CD4-positive, alpha-beta T cell treated with Interleukin-17A for 1 hour (primary cell): ENCODE measurements at places on chromosomes 12 and 14.

- no peak for DNase-seq
Observed at GRCh38 chr12:49541140-49541861, 2.5 kb downstream of the KCNH3 start.

GRCh38 chr12:29160230-29160629 lies 11.2 kb downstream of the FAR2 start:
- DNase-seq: peak; percentile 36

DNA sequence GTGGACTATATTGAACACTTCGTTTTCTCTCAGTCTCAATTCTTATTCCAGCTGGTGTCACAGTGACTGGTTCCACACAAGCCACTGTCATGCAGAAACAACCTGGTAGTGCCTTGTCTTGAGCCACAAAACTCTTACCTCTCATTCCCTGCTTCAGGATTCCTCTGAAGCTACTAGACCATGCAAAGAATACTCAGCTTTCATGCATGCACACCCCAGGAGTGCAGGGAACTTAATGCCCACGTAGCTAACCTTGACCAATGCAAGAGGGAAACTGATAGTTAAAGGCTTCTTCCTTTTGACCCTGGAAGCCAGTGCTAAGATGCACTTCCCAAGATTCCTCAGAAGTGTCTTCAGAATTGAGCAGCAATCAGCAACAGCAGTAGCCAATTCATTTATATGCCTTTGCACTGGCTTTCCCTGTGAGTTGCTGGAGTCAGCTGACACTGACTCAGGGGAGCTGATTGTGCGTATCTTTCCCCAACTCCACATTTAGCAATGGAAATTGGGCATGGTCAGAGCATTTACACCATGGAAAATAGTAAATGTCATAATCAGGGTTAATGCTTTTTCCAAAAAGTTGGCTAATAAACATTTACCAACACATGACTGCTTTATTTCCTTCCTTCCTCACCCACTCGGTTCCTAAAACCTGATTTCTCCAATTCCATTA lies 113.6 kb upstream of the SLC35F4 start:
- DNase-seq: no peak

- DNase-seq: no peak
Observed at GRCh38 chr12:111233786-111234185, 135.1 kb downstream of the PHETA1 start.

DNA sequence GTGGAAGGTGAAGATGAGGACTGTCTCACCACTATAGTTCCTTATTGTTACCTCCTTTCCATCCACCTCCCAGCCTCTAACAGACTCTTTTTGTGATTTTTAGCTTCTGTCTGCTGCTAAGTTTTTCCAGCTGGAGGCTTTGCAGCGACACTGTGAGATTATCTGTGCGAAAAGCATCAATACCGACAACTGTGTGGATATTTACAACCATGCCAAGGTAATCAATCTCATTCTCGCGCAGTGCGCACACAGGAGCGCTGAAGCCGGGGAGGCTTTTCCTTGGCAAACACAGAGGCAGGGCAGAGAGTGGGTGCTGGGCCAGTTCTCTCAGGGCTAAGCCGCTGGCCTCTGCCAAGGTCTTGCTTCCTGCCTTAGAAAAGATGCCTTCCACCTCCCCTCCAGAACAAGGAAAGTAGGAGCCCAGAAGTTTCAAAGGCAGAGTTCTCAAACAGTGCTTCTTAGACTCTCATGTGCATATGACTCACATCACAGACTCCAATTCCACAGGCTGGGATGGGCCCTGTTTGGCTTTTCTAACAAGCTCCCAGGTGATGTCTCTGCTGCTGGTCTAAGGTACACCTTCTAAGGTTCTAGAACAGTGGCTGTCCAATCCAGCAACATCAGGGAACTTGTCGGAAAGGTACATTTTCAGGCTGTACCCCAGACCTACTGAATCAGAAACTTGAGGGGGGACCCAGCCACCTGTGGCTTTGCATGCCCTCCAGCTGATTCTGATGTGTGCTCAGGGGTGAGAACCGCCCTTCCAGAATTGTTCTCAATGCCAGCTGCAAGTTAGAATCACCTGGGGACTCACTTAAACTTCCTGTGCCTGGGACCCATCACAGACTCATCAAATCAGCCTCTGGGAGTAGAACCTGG lies 33.8 kb upstream of the PWP1 start:
- no peak for DNase-seq

DNA sequence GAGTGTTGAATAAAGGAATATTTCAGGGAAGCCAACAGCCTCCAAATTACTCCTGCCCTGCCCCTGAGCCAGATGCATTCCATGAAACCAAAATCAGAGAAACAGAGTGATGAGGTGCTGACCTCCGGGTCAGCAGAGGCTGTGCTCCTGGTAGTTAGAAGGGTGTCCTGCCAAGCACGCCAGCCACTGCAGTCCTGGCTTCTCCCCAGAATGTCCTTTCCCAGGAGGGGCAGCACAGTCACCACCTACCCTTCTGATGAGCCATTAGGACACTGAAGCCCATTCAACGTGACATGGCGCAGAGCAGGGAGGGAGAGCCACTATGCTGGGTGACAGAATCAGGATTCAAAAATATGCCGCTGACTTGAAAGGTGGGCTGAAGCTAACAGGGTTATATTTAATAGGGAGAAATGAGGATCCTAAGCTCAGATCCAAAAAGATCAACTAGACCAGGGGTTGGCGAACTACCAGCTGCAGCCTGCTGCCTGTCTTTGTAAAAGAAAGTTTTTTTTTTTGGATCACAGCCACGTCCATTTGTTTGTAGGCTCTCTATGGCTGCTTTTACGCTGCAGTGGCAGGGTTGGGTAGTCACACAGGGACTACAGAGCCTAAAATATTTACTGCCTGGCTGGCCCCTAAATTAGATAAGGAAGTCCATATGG lies 34.5 kb upstream of the PLEK2 start:
- no peak for DNase-seq

GRCh38 chr12:127260999-127261398 lies 1006.0 kb upstream of the TMEM132C start:
- no peak for DNase-seq

- no peak for DNase-seq
Observed at GRCh38 chr12:66629138-66629870, 49.6 kb downstream of the GRIP1 start.

DNA sequence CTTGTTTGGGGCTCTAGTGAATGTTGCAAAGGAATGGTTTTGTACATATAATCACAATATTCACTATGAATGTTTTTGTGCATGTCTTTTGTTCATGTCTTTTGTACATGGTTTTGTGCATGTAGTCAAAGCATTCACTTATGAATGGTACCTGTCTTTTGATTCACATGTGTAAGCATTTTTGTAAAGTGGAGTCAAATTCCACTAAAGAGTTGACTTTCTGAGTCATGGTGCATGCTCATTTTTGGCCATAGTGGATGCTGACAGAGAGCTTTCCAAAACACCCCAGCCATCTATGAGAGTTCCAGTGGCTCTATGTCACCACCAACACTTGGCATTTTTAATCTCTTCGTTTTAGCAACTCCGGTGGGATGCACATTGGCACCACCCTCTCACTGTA lies 1185.9 kb upstream of the TMEM132C start:
- DNase-seq: no peak

- no peak for DNase-seq
Observed at GRCh38 chr12:1760566-1761382, 59.6 kb upstream of the LRTM2 start.

DNA sequence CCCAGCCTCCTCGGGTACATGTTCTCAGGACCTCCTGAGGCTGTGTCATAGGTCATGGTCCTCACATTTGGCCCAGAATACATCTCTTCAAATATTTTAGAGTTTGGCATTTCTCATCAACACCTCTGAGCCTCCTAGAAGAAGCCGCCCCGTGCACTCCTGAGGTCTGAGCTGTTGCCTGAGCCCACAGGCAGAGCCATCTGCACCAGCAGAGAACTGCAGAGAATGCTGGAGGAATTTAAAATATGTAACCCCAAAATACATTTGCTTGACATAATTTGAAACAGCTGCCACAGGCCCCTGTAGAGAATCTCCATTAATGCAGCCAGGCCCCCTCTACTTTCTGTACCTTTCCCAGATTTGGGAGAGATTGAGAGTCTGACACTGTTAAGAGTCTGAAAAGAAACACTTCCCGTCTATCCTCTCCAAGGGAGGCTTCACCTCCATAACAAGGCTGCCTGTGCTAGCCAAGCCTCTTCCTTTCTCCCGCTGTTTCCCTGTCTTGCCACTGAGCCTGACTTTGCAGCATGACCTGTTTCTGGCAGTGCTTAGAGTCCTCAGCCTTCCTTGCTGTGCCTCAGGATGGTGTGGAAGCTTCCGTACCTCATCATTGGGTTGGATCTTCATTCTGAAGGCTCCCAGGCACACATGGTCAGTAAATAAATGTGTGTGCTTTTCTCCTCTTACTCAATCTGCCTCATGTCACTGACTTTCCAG lies 95.4 kb upstream of the SFSWAP start:
- no peak for DNase-seq

DNA sequence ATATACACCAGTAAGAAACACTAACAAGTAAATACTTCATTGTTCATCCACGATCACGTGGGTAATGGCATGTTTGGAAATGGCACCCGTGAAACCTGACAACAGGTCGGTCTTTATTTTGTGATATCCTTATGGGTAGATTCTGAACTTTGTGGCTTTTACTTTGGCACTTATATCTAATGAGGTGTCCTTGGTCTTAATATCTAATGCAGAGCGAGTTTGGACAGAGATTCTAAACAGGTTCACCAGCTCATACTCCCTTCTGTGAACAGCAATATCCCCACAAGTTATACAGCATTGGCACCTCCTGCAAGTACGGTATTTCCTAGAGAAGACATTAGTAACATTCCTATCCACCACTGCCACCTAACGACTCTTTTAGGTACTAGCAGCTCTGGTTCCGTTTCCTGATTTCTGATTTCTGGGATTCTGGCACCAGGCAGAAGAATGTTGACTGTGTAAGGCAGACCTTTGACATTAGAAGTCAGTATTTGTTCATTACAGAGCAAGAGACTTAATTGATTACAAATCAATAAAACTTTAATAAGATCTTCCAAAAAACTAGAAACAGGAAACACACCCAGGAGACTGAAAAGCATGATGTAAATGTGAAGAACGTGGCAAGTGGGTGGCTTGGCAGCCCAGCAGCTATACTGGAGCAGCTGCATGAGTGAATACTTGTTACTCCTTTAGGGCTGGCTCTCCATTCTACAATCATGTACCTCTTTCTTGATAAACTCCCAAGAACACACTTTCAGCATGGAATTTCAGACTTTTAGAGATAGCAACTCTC lies 2.5 kb downstream of the ANG start:
- peak; percentile 81 for DNase-seq

DNA sequence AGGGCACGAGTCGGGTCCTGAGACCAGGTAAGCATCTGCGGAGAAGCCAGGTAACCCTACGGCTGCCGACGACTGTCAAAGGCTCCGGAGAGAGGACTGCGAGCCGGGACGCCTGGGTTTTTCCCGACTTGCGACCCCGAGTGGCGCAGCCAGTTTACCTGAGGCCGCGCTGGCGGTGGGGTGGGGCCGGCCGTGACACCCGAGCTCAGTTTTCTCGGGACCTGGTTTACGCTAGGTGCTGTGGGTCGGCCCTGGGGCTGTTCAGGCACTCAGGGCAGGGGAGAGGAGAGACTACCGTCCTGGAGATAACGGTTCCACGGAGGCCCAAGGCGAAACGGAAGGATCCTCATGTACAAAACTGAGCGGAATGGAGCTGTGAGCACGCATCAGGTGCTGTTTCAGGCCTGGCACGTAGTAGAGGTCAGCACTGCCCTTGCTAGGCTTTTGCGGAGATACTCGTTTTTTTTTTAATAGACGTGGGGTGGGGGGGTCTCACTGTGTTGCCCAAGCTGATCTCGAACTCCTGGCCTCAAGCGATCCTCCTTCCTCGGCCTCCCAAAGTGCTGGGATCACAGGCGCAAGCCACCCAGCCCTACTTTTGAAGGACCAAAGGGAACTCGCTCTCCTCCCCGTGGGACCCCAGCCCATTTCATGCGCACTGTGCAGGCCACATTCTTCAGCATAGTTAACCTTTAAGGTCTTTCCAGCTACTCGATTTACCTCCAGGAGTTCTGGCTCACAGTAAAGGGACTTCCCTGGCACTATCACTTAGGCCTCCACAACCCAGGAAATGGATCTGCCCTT lies 471 bp downstream of the MTRFR start:
- DNase-seq: no peak

GRCh38 chr12:119115296-119115905 lies 63.3 kb upstream of the HSPB8 start:
- peak; percentile 14 for DNase-seq

DNA sequence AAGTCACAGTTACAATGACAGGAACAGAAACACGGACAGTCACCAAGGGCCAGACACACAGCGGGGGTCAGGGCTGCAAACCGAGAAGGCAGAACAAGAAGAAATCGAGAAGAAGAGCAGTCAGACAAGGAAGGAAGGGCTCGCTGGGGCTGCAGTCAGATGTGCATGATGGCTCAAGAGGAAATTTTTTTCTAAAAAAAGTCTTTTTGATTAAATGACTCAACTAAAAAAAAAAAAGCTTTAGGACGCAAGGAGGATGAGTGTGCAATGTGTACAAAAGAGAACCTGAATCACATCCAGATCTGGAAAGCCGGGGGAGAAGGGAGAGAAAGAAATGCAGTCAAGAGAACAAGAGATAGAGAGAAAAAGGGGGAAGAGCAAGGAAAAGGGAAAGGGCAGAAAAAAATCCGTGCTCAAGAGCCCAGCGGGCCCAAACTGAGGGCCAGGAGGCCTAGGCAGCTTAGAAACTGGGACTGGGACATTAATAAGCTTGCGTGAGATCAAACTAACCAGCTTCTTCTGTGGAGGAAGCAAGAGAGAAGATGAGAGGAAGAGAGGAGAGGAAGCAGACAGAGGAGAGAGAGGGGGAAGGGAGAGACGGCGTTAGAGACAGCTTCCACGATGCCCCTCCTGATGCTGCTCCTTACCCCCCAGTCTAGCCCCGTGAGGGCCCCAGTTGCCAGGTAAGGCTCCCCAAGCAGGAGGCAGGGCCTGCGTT lies 6.7 kb downstream of the IFFO1 start:
- DNase-seq: no peak

GRCh38 chr12:121277374-121277759 lies 19.1 kb downstream of the CAMKK2 start:
- DNase-seq: no peak

- DNase-seq: no peak
Observed at GRCh38 chr12:94671917-94672316, 21.6 kb upstream of the TMCC3 start.

GRCh38 chr12:48366131-48366530 lies 15.4 kb upstream of the ZNF641 start:
- no peak for DNase-seq

- DNase-seq: no peak
Observed at GRCh38 chr14:103899316-103899715, 28.9 kb upstream of the TDRD9 start.

GRCh38 chr14:73269729-73270531 lies 32.6 kb downstream of the PAPLN start:
- DNase-seq: no peak

GRCh38 chr14:101103321-101103901 lies 199.9 kb upstream of the RTL1 start:
- DNase-seq: no peak

GRCh38 chr14:100834794-100835547 lies 9.1 kb downstream of the MEG3 start:
- DNase-seq: no peak

- DNase-seq: no peak
Observed at GRCh38 chr12:84572196-84572595, 340.4 kb downstream of the SLC6A15 start.
